ENCODE measurements at places on chromosomes 1 and 21. TPM values are rescaled to one million over a fixed set of nuclear protein-coding genes. Genes with fewer than 3 reads are reported as not detected.

The ENAH gene
- total RNA-seq = 338 TPM

The AADACL3 gene
- not detected for total RNA-seq

The ANKRD65 gene
- 0.40 TPM for total RNA-seq

The MROH7 gene
- 0.75 TPM for total RNA-seq

The CCDC190 gene
- total RNA-seq = 1.5 TPM

The ADORA1 gene
- not detected for total RNA-seq

The ADGRL4 gene
- total RNA-seq = 55.9 TPM

The SPRR3 gene
- not detected for total RNA-seq

The SMIM1 gene
- total RNA-seq = 0.53 TPM

The CD101 gene
- 0.31 TPM for total RNA-seq

The CBR1 gene
- 185 TPM for total RNA-seq
